Neural crest cell (in vitro differentiated cells): ENCODE measurements at places on chromosomes 7 and 10.

GRCh38 chr7:70208236-70209063 lies 610.2 kb downstream of the AUTS2 start:
- no peak for DNase-seq

GRCh38 chr10:64732372-64732957 lies 1211.3 kb downstream of the REEP3 start:
- DNase-seq = no peak

- DNase-seq = no peak
These were observed 35.5 kb downstream of the PFKP start for GRCh38 chr10:3102720-3103427.

DNA sequence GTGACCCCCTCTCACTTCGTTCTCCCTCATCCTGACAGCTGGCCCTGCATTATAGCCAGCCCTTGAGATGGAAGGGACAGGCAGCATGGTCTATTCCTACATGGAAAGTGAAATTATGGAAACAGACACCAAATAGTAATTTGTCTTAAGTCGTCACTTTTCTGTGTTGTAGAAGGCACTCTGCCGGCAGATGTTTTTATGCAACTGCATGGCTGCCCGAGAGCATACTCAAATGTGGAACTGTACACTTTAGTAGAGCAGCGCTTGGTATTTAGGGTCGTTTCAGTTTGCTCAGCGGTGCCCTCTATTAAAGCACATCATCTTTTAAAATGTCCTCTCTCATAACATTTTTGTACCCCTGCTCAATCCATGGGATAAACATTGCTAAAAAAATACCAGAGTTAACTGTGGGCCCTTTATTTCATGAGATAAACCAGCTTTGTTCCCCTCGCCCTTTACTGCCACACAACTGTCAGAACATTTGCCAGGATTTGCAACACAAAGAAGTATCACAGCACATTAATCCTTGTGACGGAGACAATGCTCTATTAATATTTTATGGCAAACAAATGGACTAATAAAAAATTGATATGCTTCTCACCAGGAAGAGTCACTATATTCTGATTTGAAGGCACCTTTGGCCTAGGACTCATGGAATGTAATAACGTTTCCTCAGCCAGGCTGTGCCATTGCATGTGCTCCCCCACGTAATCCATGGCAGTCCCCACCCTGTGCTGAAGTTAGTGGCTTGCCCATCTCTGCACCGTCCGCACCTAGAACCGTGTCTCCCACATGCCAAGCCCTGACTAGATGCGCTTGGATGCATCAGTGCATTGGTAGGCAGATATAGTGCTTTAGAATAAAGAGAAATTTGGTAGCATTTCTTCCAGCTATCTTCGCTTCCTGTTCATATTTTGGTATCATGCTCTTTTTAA lies 221.3 kb downstream of the PAXIP1 start:
- no peak for DNase-seq

GRCh38 chr10:101935431-101935830 lies 91.8 kb upstream of the KCNIP2 start:
- DNase-seq = no peak

DNA sequence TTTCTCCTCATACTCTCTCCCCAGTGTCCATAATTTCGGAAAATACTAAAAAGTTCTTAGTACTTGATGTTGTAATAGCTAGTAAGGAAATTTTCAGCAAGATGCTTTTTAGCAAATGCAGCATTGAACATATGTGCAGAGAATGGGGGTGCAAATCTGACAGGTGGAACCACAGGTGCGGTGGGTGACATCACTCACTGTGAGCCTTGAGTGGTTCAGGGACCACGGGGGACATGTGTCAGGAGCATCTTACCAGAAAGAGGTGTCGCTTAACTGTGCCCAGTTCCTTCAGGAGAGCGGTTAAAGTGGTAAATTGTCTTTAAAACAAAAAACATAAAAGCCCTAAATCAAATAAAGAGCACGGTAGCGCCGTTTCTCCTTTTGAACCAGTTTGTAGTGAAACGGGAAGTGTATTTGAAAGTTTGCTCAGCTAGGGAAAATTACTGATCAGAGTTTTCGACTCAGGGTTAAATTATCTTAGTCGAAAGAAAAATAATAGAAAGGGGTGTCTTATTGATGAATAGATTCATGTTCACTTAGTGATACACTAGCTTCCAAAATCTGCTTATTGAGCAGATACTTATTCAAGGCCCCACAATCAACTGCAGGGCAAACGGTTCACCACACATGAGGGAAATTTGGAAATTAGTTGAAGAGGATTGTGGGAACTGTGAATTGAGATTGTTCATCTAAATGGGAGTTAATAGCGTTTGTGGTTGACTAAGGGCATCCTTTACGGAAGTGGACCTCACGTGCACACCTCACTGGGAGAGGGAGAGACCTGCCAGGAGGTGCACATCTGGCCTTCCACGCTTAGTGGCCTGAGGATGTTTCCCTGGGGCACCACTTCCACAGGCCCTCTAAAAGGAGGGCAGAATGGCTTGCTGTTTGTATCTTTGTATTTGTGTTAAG lies 12.7 kb downstream of the CUL1 start:
- no peak for DNase-seq

GRCh38 chr10:18572959-18573561 lies 78.3 kb downstream of the NSUN6 start:
- DNase-seq = no peak

DNA sequence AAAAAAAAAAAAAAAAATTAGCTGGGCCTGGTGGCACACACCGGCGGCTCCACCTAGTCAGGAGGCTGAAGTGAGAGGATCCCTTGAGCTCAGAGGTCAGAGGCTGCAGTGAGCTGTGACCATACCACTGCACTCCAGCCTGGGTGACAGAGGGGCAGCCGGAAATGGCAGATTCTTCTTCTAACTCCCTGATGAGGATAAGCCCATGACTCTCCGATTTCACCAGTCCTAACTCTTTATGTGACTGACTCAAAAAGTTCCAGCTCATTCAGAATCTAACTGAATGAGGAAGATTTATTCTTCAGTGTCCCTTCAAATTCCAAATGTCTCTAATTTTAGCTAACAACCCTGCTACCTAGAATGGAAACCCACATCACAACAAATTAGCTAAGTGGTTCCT lies 4.2 kb downstream of the C10orf67 start:
- DNase-seq = no peak
